ENCODE measurements at places on chromosomes 12 and 14. TPM values are rescaled to one million over a fixed set of nuclear protein-coding genes. Genes with fewer than 3 reads are reported as not detected.
A peak's percentile ranks its signal among the peaks of the same experiment; 100 is the strongest.

- DNase-seq = no peak
Observed at GRCh38 chr12:31714406-31715271, 14.2 kb downstream of the AMN1 start.

DNA sequence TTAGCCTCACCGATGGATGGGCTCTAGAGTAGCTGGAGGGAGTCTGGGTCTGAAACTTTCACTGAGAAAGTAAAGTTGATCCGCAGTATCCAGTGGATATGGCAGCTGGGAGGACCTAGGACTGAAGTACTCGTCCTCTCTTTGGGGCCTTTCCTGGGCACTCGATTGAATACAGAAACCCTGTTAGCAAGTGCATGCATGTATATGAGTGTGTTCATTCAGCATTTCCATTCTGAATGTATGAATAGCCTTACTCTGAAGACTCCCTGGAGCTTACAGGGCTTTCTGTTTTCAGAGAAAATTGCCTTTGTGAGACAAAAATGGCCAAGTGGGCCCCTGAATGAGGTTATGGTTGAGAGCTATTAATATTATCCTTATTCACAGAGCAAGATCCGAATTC lies 62.8 kb downstream of the DAD1 start:
- DNase-seq = no peak

- DNase-seq = peak; percentile 58
Observed at GRCh38 chr14:77076113-77076631, 21.9 kb upstream of the CIPC start.

GRCh38 chr12:104226672-104227071 lies 11.1 kb downstream of the TXNRD1 start:
- no peak for DNase-seq

DNA sequence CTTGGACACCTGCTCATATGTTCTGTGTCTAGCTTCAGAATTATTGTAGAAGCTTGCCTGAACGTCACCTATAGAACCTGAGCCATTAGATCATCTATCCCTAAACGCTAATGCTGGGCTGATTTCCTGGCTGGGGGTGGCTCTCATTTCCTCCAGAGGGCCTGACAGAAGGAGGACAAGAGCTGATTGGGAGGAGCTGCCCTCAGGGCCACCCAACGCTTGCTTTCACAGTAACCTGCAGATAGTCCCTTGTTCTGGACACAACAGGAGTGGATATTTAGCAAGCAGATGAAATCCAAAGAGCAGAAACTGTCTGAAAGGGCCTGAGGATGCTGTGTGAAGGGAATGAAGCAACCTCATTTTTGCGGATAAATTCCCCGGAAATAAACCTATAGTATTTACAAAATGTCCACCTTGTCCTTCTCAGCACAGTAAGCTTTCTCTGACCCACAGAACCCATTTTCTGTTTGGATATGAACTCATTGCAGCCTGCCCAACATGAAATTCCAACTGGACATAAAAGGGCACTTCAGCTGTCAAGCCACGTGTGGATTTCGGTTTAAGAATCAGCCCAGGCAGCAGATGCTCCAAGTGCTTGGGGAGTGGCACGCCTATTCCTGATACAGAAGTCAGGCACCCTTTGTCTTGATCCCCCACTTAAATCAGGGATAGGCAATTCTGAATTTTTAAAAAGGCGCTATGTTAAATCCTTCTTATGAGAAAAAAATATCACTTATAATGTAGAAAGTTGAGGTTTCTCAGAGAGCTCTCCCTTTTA lies 32.8 kb upstream of the TUBA1C start:
- peak; percentile 36 for DNase-seq

DNA sequence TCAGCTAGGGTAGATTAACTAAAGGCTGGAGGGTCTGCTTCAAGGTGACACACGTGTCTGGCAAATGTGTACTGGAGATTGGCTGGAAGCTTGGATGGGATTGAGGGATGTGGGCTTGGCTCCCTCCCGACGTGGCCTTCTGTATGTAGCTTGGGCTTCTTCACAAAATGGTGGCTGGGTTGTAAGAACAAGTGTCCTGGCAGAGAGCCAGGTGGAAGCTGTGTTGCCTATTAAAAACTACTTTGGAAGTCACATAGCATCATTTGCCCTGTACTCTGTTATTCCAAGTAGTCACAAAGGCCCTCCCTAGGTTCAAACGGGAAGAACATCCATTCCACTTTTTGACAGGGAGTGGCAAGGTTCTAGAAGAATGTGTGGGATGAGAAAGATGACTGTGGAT lies 174.1 kb upstream of the PRICKLE1 start:
- DNase-seq = no peak

DNA sequence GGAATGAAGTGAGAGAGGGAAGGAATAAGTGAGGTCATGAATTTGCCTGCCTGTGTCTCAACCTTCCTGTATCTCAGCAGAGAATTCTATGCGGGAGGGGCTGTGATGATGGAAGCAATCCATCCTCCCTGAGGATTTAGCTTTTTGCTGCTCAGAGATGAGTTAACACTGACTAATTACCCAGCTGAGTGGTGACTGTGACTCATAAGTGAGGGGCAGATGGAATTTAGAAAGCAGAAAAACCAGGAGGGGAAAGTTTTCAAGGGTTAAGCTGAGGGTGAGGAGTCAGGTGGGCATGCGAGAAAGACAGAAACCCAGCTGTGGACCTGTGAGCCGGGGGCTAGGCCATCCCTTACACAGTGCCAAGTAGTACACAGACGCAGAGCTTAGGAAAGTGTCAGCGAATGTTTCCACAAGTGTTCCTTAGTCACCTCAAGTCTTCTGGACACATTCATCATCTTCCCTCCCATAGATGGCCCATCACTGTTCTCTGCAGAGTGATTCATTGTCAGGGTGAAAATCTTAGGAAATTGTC lies 277.9 kb downstream of the IPO8 start:
- peak; percentile 24 for DNase-seq

Gene LRFN5
- total RNA-seq = 9.4 TPM

DNA sequence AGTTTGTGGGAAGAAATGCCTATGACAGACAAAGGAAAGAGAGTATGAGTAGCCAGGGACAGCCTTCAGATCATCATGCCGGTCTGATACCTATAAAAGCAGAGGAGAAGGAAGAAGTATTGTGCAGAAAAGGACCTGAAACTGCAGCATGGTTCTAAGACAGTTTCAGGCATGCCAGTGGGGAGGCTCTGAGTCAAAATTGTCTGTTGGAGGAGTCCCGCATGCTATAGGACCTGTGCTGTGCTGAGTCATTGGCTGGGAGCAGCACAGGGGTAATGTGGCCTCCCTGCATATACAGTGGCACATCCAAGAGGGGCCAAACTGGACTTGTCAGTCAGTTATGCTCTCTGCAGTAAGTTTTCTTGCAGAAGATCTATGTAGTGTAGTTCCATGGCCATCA lies 40.7 kb downstream of the NEUROD4 start:
- no peak for DNase-seq

GRCh38 chr14:93970965-93971634 lies 5.3 kb downstream of the ASB2 start:
- peak; percentile 50 for DNase-seq

DNA sequence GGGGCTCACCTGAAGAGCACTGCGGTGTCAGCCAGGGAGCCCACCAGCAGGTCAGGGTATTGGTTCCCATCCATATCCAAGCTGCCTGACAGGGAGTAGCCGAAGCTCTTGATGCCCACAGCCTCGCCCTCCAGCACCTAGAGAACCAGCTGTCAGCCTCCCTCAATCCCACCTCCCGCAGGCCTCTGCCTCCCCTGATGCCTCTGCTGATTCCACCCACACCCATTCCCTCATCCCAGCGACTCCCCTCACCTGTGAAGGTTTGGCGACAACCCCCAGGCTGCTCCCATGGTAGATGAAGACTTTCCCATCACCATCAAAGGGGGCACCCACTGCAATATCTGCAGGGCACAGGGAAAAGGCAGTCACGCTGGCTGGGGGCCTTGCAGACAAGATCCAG lies 10.0 kb downstream of the ITGA7 start:
- DNase-seq = no peak

GRCh38 chr12:27870939-27871338 lies 90.9 kb upstream of the MANSC4 start:
- no peak for DNase-seq

- no peak for DNase-seq
Observed at GRCh38 chr14:73685328-73685727, 28.9 kb downstream of the PNMA1 start.

DNA sequence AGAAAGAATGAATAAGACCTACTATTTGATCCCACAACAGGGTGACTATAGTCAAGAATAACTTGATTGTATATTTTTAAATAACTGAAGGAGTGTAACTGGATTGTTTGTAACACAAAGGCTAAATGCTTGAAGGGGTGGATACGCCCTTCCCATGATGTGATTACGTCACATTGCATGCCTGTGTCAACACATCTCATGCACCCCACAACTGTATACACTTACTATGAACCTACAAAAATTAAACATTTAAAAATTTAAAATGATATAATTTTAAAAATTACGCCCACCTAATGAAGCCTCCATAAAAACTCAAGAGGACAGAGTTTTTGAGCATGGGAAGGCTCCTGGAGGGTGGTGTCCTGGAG lies 94.5 kb downstream of the SCARB1 start:
- DNase-seq = no peak

- no peak for DNase-seq
Observed at GRCh38 chr14:53103636-53104340, 49.3 kb downstream of the DDHD1 start.

DNA sequence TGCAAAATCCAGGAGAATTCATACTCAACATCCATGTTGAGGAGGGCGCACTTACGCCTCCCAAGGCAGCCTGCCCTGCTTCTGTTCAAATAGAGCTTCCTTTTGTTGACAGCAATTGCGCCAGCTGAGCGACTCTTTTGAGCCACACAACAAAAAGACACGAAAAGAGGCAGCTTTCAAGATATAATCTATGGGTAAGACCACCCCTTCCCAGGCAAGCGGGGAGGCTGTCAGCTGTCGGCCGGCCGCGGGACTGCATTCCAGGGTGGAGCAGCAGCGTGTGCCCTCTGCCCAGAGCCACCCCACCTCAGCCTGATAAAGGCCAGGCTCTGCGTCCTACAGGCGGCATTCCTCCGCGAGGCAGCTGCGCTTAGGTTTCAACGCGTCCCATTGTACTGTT lies 15.8 kb upstream of the STAB2 start:
- peak; percentile 51 for DNase-seq

Gene ABCC9
- 1.2 TPM for total RNA-seq

GRCh38 chr12:47991106-47992061 lies 12.9 kb downstream of the COL2A1 start:
- DNase-seq = peak; percentile 75

DNA sequence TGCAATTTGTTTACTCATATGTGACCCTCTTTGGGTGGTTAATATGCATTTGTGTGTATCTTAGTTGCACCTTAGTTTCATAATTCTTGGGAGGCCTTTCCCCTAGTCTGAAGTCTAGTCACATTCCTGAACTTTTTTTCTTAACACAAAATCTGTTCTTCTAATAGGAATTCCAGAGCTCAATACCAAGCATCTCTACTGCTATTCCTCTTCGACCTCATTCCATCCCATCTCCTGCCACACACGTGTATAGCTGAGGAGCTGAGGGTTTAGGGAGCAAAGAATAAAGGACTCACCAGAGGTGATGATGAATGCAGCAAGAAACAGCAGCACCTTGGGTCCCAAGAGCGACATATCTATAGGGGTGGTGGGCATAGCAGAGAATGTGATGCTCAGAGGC lies 875 bp downstream of the MFAP5 start:
- DNase-seq = no peak

DNA sequence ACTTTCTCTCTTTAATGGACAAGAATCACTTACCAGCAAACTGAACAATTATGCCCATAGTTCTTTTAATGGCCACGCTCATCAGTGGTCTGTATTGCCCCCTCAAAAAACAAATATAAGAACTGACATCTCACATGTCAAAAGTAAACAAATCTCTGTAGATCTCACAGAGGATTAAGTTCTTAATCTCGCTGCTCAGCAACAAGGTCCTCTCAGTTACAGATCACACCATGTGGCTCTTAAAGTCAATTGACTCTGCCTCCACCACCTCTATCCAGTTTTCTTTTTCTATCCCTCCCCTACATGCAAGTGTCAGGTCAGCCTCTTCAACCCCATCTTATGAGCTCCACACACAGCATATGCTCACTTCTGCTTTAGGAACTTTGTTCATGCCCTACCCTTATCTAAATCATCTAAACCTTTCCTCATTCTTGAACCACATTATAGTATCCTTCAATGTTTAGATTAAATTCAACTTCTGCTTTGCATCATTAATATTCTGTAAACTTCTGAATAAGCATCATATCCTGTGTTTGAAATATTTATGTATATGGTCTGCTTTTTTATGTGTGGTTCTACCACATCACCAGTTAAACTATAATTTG lies 7.2 kb downstream of the ADAM20 start:
- no peak for DNase-seq

Gene ZDHHC22
- not detected for total RNA-seq

- no peak for DNase-seq
Observed at GRCh38 chr14:52663850-52664249, 31.5 kb downstream of the ERO1A start.

- DNase-seq = no peak
Observed at GRCh38 chr12:105175397-105175990, 60.5 kb downstream of the APPL2 start.

DNA sequence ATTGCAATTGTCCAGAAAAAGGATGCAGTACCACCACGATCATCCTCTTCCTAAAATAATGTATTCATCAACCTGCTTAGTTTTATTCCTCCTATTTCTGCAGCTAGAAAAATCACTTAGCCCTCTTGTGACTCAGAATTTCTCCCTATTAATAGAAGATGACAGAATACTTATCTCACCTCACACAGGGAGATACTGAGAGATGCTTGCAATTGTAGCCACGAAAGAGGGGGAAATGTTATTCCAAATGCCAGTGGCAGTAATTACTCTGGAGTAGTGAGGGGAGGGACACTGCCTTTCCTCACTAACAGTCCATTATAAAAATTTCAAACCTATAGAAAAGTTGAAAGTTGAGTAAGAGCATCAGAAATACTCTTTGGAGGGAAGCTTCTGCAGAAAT lies 11.8 kb upstream of the DUSP6 start:
- DNase-seq = no peak

Gene PAX9
- total RNA-seq = not detected

- DNase-seq = peak; percentile 43
Observed at GRCh38 chr14:32252030-32252670, 49.1 kb upstream of the RNU6-8 start.

- no peak for DNase-seq
Observed at GRCh38 chr12:130977743-130978095, 24.0 kb downstream of the ADGRD1 start.

DNA sequence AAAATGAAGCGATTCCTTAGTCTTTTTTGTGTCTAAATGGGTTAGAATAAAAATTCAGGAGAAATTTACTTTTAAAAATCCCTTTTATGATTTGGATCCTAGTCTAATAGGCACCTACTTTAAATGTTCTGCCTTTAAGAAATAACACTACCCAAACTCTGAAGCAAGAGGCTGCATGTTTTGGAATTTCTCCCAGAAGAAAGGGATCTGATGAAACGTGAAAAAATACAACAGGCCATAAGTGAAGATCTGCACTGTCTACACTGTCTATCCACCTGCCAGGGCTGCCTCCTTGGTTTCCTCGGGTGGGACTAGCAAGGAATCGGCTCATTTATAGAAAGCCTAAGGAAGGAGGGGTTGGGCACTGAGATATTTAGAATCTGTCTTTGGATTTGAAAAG lies 22.1 kb downstream of the ACVR1B start:
- no peak for DNase-seq

GRCh38 chr12:72717036-72717435 lies 444.9 kb downstream of the TRHDE start:
- no peak for DNase-seq

- peak; percentile 57 for DNase-seq
Observed at GRCh38 chr12:53381731-53382630, 2.0 kb downstream of the SP1 start.

Gene SIRT4
- total RNA-seq = 5.4 TPM

Gene CLEC1B
- 0.92 TPM for total RNA-seq

- DNase-seq = no peak
Observed at GRCh38 chr14:83291714-83292113, 1758.1 kb upstream of the SEL1L start.
